Stimulated activated CD8-positive, alpha-beta memory T cell treated with anti-CD3 and anti-CD28 coated beads, Interleukin-2, amount 100 ng/mL, for 1 hour (primary cell): ENCODE measurements at places on chromosomes 2 and 18.

GRCh38 chr2:127406454-127406853, 11.8 kb upstream of the PROC start:
- no peak for DNase-seq

- DNase-seq: no peak
Observed at GRCh38 chr2:72629062-72629461, 196.8 kb downstream of the EXOC6B start.

DNA sequence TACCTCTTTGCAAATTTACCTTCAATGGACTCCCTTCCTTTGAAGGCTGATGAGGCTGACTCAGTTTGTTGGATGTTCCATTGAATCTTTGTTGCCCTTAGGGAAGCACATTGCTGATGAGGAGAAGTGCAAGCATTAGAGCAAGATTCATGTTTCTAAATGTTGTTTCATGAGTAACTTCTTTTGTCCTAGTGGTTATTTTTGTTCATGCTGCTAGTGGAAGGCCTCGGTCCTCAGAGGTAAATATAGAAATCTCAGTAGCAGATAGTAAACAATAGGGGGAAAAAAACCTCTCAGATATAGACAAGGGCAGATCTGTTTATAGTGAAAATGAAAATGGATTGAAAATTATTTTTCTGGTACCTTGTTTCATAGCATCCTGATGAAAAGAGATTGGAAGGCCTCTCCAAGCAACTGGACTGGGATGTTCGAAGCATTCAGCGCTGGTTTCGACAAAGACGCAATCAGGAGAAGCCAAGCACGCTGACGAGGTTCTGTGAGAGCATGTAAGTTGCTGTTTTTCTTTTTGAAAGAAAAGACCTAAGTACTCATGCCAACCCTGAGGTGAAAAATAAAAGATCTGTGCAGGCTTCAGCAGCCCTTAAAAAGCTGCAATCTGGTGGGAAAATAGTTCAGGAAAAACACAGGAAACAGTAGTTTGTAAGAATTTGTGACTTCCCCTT, 104.9 kb downstream of the CERS6 start:
- DNase-seq: no peak

GRCh38 chr2:183349091-183349490, 224.8 kb downstream of the NUP35 start:
- DNase-seq: no peak

DNA sequence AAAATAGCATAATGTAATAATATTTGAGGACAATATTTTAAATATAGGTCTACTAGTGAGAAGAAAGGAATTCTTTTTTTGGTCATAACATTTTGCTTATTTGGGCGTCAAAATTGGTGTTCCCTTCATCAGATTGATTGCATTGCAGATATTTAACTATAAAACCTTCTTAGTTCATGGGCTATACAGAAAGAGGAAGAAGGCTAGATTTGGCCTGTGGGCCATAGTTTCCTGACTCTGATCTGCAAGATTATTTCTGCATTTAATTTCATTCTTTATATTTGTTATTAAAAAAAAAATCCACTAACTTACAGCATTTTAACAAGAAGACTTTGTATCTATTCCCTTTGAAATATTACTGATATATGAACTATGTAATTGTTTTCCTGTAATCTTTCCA, 31.9 kb downstream of the PIKFYVE start:
- DNase-seq: no peak

- no peak for DNase-seq
Observed at GRCh38 chr2:129888896-129889295, 90.6 kb upstream of the RAB6C start.

GRCh38 chr18:24170360-24170759, 31.5 kb downstream of the CABYR start:
- DNase-seq: no peak

DNA sequence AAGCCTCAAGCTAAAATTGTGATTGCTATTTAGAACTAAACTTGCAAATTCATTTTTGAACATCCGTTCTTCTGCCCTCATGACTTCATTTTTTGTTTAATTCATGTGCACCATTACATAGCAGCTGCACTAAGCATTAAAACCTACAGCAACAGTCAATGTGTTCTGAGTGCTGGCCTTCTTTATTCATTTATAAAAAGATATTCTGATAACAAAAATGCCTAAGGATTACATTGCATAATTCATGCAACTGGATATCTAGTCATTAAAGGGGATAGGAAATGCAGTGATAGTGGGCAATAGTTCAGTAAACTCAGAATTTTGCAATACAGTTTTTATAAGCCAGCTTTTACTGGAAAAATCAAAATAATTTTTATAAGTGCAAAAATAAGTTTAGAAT, 294.4 kb upstream of the EPC2 start:
- no peak for DNase-seq

GRCh38 chr2:177405029-177405692, 12.6 kb downstream of the AGPS start:
- DNase-seq: no peak

DNA sequence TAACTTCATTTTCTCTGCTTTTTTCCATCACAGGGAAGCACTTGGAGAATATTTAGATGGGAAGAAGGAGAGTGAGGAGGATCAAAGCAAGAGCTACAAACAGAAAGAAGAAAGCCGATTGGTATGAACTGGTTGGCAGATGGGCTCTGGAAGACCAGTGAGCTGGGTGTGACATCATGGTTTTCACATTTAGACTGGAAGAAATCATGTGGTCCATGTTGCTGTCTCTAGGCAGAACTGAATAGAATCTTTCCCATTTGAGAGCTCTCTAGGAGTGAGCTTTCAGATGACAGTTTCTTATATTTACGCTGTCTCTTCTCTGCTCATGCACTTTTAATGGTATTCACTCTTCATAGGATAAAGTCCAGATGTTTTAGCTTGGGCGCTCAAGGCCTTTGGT, 12.6 kb downstream of the DRC1 start:
- no peak for DNase-seq

- DNase-seq: no peak
Observed at GRCh38 chr2:178895171-178895570, 87.9 kb upstream of the TTN start.

GRCh38 chr2:163735685-163736432, at the start of gene FIGN:
Gene FIGN, minus strand, starts transcription at chr2:163736008. Its CDS starts 1,081 bp downstream, at chr2:163734927.
- no peak for DNase-seq

DNA sequence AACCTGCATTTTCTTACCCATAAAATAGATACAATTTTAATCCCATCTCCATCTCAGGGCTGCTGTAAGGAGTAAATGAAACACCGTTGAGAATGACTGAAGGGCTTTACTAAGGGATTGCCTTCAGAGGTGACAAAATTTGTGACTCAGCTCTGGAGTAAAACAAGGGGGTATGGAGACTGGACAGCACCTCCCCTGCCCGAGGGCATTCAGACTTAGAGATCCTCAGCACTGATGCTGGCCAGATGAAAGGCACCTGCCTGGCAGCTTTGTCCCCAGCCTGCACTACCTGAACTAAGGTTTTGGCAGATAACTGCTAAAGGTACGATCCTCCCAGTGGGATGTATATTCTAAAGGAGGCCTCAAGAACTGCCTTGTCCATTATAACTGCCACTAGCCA, 105.9 kb upstream of the STPG4 start:
- no peak for DNase-seq
